ENCODE measurements at places on chromosomes 1 and 21.
A peak's percentile ranks its signal among the peaks of the same experiment; 100 is the strongest.

GRCh38 chr1:53024117-53024516 lies 37.9 kb upstream of the PODN start:
- no peak for DNase-seq

DNA sequence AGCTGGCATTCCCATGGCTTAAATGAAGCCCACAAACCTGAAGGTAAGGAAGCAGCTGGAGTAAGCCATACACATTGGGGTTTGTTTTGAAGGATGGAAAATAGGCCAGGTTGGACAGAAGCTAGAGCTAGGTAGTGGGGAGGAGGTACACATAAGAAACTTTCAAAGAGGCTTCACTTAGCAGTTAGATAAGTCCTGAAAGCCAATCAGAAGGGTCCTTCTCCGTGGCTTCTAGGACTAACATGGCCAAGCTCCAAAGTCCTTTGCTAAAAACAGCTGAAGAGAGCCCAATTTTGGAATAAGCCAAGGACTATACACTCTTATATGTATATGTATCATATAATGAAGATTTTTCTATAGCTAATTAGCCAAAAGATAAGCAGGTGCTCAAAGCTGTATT lies 1.8 kb downstream of the EYA3 start:
- no peak for DNase-seq

- DNase-seq, result no peak
These were observed 106.8 kb downstream of the NTNG1 start for GRCh38 chr1:107247679-107248078.

- DNase-seq, result no peak
These were observed 40.5 kb upstream of the SYT2 start for GRCh38 chr1:202750761-202751160.

GRCh38 chr1:105632342-105633196 lies 1423.9 kb upstream of the PRMT6 start:
- no peak for DNase-seq

DNA sequence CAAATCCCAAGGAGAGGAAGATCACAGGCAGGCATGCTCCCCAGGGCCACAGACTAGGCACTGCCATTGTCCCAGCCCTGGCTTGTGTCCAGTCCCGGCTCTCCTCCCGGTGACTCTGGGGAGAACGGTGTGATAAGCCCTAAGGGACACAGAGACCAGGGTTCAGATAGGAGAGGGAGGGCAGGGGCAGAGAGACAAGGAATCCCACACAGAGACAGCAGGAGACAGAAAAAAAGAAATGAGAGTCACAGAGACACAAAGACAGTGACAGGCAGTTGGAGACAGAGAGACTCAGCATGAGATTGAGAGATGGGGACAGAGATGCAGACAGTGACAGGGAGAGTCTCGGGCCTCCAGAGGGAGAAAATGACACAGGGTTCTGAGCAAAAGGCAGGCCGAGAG lies 361 bp downstream of the INSRR start:
- DNase-seq, result no peak

DNA sequence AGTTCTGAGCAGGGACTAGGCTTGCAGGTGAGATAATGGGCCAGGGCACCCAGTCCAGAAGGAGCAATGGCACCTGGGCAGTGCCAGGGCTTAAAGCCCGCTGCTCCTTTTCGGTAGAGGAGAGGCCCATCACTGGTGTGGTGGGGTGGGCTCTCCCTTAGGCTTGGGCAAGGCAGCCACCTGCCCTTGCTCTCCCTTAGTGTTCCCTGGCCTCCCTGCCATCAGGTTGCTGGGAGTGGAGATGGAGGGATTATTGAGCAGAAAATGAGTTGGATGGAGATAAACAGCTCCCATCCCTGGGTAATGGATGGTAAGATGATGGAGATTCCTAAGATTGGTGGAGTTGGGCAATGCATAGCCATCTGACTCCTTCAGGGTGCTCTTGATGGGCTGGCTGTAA lies 7.9 kb downstream of the MYOG start:
- no peak for DNase-seq

- no peak for DNase-seq
These were observed 197.7 kb downstream of the SMYD3 start for GRCh38 chr1:246309247-246309884.

DNA sequence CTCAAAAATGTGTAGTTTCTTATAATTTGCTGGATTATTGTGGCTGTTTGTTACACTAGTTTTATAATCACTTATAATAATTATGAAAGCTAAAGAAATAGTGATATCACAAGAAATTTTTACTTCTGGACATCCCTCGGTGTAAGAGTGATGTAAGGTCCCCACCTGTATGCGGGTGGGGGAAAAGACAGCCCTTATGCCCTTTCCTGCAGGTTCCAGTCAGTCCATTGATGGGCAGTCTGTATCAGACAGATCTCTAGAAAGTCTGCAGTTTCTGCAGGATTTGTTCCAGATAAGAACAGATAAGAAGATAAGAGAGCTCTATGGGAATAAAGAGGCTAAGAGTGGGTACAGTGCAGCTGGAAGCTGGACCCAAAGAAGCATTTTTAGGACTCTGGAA lies 89.3 kb downstream of the NTNG1 start:
- no peak for DNase-seq

- no peak for DNase-seq
These were observed 213.8 kb downstream of the URB2 start for GRCh38 chr1:229839800-229840199.

GRCh38 chr1:17233675-17234320 lies 15.1 kb upstream of the PADI3 start:
- no peak for DNase-seq

DNA sequence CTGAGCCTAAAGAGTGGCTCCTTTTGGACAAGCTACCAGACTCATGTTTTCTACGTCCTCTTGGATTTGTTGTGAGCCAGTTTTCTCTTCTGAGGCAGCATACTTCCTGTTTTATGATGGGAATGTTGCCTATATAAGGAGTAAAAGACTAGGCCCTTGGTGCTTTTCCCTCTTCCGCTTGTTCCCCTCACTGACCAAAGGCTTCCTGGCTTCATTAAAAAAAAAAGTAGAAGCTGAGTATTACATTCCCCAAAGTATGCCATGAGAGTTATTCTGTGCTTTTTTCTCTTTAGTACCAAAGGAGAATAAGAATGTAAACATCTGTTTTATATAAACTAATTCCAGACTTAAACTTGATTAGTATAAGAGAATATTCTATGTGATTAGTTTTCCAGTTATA lies 6.5 kb upstream of the HMCN1 start:
- DNase-seq, result no peak

- no peak for DNase-seq
These were observed 20.1 kb downstream of the NADK start for GRCh38 chr1:1758059-1758621.

GRCh38 chr21:14241297-14241696 lies 25.3 kb downstream of the RBM11 start:
- DNase-seq, result no peak

DNA sequence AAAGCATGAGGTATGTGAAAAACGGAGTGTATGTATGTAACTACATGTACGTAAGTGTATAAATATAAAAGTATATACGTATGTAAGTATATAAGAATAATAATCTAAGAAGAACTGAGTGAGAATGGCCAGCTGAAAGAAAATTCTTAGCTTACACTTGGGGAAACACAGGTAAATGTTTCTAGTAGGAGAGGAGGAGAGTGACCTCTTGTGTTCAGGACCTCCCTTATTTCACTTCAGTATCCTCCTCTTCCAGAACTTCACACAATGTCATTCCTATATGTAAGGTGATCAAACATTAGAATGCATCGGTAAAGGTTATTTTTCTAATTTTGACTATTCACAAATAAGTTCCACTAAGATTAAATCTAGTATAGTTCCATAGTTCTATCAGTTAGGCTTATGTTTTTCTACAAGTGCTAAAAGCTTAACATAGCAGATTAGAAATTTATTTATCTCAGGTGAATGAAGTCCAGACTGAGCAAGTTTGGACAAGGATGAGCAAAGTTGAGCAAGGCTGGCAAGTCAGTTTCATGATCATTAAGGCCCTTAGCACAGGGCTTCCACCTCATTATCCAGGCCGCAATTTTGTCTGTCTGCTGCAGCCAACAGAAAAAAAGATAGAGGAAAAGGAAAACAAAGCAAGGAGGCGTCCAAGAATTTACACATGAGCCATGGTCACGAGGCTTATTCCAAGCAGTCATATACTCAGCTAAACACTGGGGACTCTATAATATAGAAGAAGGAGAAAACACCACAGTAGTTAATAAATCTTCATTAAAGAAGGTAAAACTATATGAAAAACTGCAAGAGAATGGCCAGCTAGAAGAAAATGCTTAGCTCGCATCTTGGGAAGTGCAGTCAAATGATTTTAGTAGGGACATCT lies 7.1 kb upstream of the MROH9 start:
- no peak for DNase-seq

DNA sequence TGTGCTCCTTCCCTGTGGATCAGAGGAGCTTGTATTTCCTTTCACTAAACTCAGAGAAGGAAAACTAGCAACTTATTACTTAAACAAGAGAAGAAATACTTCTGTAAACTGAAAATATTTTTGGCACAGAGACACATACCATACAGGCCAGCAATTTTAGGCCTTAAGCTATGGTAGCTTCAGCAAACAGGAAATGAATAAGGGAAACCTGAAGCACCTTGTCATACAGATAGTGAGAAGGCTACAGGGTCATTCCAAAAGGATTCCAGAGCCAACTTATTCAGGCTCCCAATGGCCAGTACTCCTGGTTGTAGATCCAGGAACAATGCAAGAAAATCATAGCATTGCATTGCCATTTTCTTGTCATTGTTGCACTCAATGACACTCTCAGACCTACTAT lies 9.1 kb upstream of the KYAT3 start:
- DNase-seq, result no peak

DNA sequence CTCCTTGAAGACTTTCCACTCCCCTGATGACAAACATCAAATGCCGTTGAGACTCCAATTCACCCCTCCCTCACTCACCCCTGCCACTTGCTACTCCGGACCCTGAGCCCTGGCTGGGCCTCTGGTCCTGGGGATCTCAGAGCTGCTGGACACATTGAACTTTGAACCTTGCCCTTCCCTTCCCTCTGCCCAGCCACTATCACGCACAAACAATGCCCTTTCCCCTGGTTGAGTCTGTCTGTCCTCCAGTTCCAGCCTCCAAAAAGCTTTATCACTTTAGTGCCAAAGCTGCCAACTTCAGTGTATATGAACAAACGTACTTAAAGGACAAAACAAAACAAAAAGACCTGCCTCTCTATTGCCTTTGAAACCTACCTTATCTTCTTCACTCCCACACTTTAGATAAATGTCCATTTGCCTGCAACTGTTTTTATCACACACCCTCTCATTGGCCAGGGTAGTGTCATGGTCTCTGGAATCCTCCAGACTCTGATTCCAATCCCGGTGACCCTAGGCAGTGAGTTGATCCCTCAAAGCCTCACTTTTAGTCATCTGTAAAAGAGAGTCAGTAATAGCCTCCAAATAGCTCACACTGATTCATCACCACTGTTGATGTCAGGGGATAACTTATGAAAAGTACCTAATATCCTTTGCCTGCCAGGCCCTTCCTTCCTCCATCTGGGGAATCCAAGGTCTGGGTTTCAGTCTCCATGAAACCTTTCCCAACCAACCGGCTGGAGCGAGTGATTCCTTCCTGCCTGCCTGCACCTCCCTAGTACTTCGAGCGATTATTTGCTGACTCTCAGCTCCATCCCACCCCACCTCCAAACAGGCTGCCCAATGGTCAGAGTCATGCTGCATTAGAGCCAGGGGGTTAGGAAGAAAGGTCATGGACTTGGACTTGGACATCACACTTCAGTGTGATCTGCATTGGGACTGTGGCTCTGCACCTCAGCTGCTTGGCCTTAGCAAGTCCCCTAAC lies 15.9 kb upstream of the SPOCD1 start:
- DNase-seq, result no peak

- DNase-seq, result no peak
These were observed 4.0 kb downstream of the LIX1L start for GRCh38 chr1:145953861-145954260.

DNA sequence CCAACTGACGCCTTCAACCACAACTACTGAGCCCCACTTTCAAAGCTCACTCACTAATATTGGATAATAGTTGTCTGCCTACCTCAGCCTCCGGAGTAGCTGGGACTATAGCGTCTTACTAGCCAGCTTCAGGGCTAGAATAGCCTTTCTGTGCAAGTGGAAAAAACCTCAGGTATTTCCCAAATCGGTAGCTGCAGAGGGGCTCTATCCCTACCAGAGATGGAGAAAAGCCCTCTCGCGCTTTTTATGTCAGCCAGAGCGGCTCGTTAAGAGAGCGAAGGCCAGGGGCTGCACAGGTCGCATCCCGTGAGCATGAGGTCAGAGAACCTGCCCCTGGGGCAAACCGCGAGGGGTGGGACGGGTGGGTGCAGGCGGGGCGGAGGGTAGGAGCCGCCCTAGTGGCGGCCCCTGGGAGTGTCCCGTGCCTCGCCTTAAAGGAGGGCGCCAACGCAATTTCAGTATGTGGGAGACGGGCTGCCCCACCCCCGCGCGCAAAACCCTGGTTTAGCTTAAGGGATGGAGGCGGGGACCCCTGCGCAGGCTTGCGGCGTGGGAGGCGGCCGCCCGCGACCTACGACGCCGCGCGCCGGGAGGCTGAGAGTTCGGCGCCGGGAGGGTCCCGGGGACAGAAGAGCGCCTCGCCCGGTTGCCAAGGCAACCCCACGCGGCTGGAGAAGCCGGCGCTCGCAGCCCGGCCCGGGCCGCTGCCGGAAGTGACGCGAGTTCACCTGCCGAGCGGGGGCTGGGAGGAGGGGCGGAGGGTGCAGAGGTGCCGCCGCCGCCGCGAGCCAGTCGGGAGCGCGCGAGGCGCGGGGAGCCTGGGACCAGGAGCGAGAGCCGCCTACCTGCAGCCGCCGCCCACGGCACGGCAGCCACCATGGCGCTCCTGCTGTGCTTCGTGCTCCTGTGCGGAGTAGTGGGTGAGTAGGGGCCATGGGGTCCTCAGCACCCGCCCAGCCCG lies at the start of gene CXADR:
Gene CXADR (plus strand): TSS at position 791 of the 961 bp plus-strand sequence. CDS start 87 bp downstream, at position 878.
- peak; percentile 81 for DNase-seq

- DNase-seq, result peak; percentile 4
These were observed 200.7 kb downstream of the CHRM3 start for GRCh38 chr1:239587066-239587465.

- DNase-seq, result no peak
These were observed 198.6 kb downstream of the PTPRC start for GRCh38 chr1:198837278-198838021.

GRCh38 chr1:8430476-8430875 lies 112.6 kb downstream of the SLC45A1 start:
- DNase-seq, result no peak

Measured in stimulated activated CD4-positive, alpha-beta T cell treated with anti-CD3 and anti-CD28 coated beads, Interleukin-2, amount 100 ng/mL, for 24 hours (primary cell).